Left kidney (tissue), 8 donors: ENCODE measurements at places on chromosomes 11 and 22. TPM values are rescaled to one million over a fixed set of nuclear protein-coding genes. Genes with fewer than 3 reads are reported as not detected.

RAB36 gene
- 19.2 TPM for polyA plus RNA-seq

GRCh38 chr11:57179681-57180080 is 2.1 kb upstream of the LRRC55 start:
- no peak for DNase-seq

DNA sequence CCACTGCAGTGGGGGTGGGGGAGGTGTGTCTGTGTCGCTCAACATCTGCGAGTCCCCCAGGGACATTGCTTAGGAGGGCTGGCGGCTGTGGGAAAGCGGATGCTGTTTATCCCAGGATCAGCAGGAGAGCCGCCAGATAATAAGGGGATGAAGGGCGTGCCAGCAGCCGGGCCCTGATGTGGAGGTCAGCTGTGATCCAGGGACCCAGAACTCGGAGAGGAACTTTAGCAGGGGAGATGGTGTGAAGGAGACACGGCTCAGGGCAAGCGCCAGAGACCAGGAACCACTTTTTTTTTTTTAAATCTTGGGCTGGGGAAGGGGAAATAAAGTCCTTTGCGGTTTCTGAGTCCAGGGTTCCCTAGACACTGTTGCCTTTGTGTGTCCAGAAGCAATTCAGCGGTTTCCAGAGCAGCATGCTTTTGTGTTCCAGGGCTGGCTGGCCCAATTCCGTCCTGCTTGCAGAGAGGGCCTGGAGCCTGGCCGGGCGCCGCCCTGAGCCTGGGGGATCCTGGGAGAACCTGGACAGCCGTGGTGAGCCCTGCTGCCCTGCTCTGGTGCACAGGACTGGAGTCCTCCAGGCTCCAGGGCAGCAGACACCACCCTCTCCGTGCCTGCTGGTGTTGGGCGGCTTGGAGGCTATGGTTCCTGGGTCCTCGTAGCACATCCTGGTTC is at the start of gene GRAMD4:
TSS of gene GRAMD4 (plus strand) at position 557 of the 672 bp plus-strand sequence. CDS start 6,414 bp downstream, outside the sequence.
- no peak for DNase-seq

CYP2D6 gene
- polyA plus RNA-seq, result 6.2 TPM

- DNase-seq, result peak; percentile 48
These were observed 277.6 kb downstream of the TTC28 start for GRCh38 chr22:28402060-28402459.

DNA sequence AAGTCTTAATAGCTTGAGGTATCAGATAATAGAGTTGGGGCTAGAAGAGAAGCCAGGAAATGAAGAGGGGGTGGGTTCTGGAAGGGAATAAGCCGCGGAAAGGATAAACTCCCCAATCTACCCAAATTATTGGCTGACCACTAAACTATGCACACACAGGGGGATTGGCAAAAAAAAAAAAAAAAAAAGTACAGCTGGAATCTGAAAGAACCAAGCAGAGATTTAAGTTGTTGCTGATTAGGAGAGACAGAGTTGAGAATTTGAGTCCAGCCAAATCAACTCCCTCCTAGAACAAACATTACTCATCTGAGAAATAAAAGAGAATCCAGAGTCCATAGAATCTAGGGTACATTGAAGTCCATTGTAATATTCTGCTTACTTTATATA is 134.9 kb downstream of the CCDC81 start:
- DNase-seq, result no peak

- DNase-seq, result no peak
These were observed 88.8 kb downstream of the ABTB2 start for GRCh38 chr11:34268906-34269430.

PUS3 gene
- 20.0 TPM for polyA plus RNA-seq

DNA sequence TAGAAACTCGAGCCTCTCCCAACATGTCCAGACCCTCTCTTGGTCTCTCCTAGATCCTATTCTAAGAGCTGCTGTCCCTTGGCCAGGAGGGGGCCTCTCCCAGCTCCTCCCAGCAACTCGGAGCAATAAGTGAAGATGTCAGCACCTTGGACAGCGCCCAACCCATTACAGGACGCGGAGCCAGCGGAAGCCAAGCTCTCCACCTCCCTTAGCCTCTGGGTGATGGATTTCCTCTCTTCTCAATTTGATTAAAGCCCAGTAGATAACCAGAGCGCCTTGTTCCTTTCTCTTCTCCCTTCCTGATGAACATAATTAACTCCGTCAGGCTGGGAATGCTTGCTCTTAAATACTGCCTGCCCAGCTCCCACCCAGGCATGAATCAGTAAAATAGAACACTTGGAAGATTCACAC is 26.2 kb upstream of the TPBGL start:
- peak; percentile 89 for DNase-seq

DNA sequence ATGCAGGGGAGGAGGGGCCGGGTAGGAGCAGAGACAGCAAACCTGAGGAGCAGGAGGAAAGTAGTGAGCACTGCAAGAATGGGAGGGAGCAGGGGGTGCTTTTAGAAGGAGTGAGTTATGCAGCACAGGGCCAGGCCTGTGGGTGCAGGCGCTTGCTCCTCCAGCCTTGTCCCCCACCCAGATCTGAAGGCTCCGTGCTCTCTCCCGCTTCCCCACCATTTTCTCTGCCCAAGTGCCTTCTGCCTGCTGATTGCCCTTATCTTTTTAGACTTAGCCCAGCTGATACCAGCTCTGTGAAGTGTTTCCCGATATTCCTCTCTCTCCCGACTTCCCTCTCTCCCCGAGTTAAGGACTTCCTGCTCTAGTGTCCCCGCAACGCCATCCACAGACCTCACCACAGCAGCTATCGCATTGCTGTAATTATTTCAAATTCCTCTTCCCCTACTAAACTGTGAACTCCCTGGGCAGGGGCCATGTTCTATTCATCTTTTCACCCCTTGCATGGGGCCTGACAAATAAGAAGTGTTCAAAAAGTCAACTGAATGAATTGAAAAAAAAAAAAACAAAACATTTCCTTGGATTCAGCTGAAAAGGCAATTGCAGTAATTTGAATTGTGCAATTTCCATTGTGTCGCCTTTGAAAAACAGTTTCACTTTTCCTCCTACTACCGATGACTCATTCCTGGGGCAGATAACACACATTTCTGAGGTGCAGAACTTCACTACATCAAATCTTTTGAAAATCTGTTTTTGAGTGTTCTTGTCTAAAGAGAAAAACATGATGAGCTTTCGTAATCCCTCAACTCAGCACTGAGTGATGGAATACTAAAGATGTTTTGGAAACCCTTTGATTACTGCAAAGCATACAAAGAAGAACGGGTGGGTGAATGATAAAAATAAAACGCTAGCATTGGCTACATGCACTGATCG is 69.7 kb upstream of the BMAL1 start:
- no peak for DNase-seq

MYOD1 gene
- polyA plus RNA-seq, result not detected

DNA sequence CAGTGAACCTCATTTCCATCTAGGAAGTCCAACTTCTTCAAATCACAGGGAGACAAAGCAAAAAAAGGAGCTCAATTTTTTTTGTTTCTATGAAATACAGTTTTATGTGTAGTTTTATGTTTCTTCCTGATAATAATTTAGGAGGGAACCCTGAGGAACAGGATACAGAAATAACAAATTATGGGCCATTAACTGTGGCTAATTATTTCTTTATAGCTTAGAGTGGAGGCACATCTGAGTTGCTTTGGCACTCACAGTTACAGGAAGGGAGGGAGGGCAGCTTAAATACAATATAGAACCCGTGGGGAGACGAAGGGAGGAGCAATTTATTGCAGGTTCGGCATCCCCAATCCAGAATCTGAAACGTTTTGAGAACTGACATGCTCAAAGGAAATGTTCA is 37.1 kb upstream of the HORMAD2 start:
- DNase-seq, result peak; percentile 21

- DNase-seq, result no peak
These were observed 37.5 kb upstream of the TEF start for GRCh38 chr22:41344189-41344788.

CCND1 gene
- 132 TPM for polyA plus RNA-seq

GRCh38 chr22:35749808-35750207 is 32.1 kb downstream of the APOL5 start:
- DNase-seq, result peak; percentile 35

GLYATL2 gene
- 4.6 TPM for polyA plus RNA-seq

GRCh38 chr22:40024201-40025061 is 29.7 kb downstream of the FAM83F start:
- no peak for DNase-seq

DNA sequence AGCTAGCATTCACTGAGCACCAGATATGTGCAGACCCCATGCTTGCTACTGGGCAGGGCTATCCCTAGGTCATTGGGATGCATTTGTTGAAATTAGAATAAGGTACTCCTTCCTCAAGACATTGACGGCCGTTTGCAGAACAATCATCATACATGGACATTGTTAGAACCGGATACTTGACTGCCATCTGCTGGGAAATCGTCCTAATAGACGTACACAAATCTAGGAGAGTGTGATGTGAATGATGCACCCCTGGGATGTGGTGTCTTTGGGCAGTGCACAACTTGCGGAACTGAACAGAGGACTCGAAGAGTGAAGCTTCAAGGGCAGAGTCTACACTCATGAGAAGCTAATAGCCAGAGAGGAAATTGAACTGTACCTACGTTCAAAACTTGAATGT is 35.9 kb downstream of the MYO18B start:
- DNase-seq, result no peak
